ENCODE measurements at places on chromosomes 6 and 20.

GRCh38 chr6:44068607-44069296 is 58.5 kb downstream of the MRPL14 start:
- no peak for DNase-seq

DNA sequence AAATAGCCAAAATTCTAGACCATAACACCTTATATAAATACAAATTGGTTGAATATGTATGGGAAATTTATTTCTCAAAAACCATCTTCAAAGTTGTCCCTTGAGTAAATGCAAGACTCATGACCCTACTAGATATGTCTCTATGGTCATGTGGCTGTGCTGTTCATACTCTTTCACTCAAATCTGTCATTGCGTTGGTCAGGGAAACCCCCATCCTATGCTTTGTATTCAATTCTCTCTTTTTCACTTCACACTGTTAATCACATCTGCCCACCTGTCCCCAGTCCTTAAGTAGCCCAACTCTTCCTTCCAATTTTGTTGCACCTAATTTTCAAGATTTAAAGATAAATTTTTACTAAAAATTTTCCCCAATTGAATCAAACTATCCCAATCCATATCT is 51.0 kb downstream of the RPS12 start:
- DNase-seq = no peak

- no peak for DNase-seq
Measured at GRCh38 chr20:54227241-54227640, 19.4 kb downstream of the PFDN4 start.

GRCh38 chr6:18990059-18990978 is 603.2 kb downstream of the RNF144B start:
- DNase-seq = no peak

DNA sequence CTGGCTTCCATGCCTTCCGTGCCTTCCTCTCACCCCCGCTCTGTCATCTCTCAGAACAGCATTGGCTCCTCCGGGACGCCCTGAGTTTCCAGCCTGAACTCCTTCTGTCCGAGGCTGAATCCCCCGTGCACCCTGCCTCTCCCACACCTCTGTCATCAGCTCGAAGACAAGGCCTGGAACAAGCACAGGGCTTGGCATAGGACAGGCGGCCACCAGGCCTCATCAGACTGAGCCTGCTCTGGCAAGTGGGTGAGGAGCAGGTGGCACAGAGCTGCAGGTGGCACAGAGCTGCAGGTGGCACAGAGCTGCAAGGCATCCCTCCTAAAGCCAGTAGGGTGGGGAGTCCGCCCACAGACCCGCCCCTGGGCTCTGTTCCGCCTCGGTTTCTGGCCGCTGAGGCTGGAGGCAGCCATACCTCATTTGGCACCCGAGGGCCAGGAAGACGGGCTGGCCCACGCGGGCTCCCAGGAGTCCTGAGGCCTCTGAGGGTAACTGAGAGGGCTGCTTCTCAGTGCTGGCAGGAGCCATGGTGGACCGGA is 60.2 kb downstream of the EZR start:
- DNase-seq = no peak

DNA sequence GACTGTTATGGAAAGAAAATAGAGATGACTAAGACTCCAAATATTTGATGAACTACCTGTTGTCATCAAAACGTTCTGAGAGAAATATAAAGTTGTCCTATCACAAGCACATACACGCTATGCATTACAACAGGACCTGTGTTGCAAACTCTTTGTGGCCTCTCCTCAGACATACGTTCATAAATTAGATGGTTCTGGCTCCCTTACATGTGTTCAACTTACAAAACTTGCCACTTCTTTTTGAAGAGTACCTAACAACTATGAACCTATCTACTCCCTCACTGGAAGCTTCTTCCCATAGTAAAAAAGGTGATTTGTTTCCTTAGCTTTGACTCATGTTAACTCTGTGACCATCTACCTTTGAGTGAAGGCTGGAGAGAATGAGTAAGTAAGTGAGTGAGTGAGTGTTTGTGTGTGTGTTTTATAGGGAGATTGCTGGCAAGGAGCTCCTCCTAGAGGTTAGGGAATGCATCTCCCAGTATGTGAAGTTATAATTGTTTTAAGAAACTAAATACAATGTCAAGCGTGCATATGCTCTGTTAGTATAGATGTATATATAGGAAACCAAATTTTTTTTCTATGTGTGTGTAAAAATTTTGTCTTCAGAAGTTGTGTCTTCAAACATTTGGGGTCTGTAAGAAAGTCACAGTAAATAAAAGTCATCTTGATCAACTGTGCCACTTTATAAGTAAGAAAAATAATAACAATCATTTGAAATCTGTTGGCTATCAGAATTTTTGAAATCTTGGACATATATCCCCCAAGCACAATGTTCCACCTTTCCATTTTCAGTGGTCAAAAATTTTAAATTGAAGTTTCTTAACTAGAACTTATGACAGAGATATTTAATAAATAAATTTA is 1211.1 kb upstream of the GJE1 start:
- no peak for DNase-seq

- no peak for DNase-seq
Measured at GRCh38 chr6:103000688-103001087, 1607.2 kb downstream of the GRIK2 start.

GRCh38 chr6:25486550-25486949 is 165.5 kb upstream of the SCGN start:
- no peak for DNase-seq

DNA sequence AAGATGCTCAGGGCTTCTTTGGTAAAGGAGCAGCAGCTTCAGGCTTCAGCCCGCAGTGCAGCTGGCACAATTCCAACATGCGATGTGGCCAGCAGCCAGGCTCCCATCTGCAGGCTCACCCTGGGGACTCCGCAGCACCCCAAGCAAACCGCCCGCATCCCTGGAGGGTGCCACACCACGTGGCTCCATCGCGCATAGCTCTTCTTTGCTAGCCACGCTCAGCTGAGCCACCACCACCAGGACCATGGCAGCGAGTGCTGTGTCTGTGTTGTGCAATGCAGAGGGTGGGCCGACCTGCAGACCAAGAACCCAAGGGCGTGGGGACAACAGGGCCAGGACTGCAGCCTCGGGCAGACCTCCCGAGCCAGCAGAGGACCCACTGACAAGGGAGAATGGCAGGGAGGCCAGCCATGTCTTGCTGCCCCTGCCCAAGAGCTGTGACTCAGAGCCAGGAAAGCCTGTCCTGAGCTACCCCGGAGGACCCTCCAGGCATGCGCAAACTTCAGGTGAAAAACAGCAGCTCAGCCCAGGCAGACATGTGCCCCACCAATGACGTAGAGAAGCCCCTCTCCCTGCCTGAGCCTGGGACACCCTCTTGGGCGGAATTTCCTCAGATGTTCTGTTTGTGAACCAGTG is 87.8 kb downstream of the GINS1 start:
- no peak for DNase-seq

Measured in activated gamma-delta T cell treated with Interleukin-2 at 50 U/mL for 16 hours (primary cell).